ENCODE measurements at places on chromosomes 13 and 19.

DNA sequence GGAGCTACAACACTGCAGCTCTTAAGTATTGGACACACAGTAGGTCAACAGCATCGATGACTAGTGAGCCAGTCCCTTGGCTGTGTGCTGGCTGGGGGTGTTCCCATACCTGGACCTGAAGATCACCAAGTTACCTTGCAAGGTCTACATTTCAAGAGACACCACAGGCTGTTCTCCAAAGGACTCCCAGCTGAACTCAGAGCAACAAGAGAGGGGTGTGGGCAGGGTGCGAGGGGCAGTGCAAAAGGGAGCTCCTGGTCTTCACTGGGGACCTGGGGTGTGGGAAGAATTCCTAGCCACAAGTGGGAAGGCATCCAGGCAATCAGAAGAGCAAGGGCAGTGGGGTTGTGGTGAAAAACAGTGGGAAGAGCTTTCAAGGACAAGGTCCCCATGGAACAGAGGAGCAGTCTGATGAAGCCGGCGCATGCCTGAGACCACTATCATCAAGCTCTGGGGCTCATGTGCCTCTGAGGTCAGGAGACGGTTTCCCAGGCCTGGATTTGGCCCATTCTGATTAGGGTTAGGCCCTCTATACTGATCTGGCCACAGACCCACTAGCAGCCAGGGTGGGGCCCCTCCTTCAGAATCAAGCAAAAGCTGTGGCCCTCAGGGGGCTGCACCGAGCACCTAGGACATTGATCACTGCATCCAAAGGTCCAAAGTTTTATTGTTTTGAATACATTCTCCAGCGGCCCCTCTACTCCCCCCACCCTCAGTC is 4.7 kb upstream of the GSK3A start:
- DNase-seq: no peak

GRCh38 chr19:7502552-7502951 is 13.4 kb upstream of the ZNF358 start:
- no peak for DNase-seq

GRCh38 chr19:19366434-19367396 is 38.8 kb upstream of the GATAD2A start:
- DNase-seq: peak; percentile 92

GRCh38 chr13:44652168-44652567 is 76.0 kb upstream of the TSC22D1 start:
- DNase-seq: no peak

GRCh38 chr19:11397089-11397610 is 13.0 kb upstream of the EPOR start:
- DNase-seq: no peak
